ACHN (cell line): ENCODE measurements at places on chromosomes 1 and 21.

- DNase-seq: peak; percentile 53
Measured at GRCh38 chr1:48202030-48202752, 20.3 kb upstream of the SLC5A9 start.

DNA sequence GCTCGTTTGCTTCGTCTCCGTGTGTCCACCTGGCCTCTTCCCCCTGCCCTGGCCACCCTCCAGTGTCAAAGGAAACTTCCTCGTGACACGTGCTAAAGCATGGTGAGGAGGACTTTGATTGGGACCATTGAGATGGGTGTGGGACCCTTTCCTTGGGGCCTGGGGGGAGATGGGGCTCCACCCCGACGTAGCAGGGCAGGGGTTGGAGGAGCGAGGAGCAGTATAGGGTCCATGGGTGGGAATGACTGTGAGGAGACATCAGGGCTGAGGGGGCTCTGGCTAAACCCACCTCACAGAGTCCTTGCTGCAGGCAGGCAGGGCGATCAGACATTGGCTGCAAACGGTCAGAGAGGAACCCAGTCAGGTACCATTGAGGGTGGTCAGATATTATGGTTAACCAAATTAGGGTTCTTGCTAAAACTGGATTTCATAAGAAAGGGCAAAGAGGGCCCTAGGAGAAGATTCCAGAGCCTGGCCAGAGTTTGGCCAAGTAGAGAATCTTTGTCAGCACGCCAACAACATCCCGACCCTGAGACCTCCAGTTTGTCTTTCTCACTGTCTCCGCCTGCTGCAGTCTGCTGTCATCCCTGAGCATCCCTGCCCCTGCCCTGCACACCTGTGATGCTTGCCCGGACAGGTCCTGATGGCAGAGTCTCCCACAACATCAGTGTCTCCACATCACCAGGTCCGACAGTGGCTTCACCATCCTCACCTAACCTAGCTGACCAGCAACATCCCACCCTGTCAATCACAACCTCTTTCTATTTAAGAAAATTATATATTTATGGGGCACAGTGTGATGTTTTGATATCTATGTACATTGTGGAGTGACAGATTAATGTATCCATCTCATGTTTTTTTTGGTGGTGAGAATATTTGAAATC is 8.0 kb downstream of the RNF187 start:
- DNase-seq: no peak

DNA sequence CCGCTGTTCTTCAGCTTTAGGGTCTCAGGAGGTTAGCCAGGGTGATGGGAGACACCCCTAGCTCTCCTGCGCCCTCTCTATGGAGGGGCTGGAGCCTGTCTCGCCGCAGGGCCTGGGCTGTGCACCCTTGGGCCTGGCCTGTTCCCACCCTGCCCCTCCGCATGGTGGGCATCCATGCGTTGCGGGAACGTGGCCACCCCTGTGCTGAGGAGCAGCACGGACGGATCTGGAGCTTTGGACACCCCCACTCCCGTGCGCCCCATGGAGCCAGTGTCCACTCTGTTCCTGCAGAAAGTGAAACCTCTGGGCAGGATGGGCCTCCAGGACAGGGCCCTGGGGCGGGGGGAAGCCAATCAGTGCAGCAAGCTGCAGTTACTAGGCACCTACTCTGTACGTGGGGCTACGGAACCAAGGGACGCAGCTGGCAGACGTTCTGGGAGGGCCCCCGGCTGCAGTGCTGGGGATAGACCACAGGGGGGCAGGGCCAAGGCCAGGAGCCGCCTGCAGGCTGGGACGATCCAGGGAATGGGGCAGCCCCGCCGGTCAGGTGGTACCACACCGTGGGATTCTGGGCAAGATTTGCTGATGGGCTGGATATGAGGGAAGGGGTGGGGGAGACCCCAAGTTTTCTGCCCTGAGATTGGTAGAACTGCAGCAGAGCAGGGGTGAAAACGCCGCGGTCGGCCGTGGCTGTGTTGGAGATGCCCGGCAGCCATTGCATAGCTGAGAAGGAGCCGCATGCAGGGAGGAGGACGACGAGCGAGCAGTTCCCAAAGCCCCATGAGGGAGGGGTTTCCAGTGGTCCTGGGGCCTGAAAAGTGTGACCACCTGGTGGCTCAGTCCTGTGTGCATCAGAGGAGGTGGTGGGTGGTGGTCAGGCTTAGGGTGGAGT is 43.3 kb downstream of the TP73 start:
- peak; percentile 16 for DNase-seq

DNA sequence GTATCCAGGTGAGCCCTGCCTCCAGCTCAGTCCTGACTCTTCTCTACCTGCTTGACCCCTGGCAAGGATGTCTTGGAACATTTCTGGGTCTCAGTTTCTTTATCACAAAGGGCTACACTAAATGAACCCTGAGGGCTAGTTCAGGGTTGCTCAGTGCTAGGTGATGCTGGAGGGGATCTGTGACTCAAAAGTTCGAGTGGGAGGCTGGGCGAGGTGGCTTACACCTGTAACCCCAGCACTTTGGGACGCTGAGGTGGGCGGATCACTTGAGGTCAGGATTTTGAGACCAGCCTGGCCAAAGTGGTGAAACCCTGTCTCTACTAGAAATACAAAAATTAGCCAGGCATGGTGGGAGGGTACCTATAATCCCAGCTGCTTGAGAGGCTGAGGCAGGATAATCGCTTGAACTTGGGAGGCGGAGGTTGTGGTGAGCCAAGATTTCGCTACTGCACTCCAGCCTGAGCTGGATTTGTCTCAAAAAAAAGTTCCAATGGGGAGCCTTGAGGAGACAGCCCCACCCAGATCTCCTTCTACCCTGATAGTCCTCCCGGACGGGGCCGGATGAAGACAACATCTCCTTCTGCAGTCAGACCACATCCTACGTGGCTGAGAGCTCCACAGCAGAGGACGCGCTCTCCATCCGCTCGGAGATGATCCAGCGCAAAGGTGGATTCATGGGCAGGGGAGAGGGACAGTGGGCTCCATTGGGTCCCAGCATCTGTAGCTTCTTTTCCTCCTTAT is 48.9 kb downstream of the YARS1 start:
- DNase-seq: no peak

DNA sequence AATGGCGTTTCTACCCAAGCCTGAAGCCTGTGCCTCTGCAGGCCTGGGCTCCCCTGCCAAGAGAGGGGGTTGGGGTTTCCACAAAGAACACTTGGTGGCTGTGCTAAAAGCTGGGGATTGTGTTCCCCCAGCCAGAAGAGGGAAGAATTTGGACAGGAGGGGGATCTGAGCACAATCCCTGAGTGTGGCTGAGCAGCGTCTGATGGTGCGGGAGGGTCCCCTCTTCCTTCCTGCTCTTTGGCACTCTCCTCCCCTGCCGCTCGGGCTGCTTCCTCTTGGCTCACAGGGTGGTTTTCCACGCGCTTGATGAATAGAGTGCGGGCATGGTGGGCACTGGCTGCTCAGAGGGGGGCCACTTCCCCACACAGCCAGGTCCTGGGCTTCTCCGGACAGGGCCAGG is 3.7 kb downstream of the GPR37L1 start:
- no peak for DNase-seq

- no peak for DNase-seq
Measured at GRCh38 chr1:3660704-3661103, 8.4 kb downstream of the TP73 start.

DNA sequence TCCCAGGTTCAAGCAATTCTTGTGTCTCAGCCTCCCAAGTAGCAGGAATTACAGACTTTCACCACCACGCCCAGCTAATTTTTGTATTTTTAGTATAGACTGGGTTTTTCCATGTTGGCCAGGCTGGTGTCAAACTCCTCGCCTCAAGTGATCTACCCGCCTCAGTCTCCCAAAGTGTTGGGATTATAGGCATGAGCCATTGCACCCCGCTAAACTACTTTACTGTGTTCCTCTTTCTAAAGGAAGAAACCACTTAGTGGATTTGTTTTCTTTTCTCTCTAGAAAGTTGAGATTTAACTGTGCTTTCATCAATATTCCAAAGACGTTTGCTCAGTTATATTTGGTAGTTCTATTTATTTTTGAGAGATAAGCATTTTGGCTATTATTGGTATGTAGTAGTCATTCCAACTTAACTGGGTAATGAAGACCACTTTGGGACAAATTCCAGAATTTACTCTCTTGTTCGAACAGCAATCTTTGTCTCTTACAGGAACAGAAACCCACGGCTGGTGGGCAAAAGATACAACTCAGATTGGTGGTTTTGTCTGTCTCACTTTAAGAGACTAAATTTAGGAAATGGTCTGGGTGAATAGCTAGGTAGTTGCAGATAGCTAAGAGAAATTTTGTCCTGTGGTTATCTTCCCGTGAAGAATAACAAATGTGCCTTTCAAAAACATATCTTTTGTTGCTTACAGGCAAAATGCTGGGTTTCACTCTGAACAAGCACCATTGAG is 103.5 kb upstream of the CD55 start:
- DNase-seq: no peak

GRCh38 chr1:47707503-47707902 is 269.7 kb downstream of the FOXD2 start:
- no peak for DNase-seq

GRCh38 chr1:212975111-212975918 is 25.0 kb downstream of the VASH2 start:
- no peak for DNase-seq

- DNase-seq: no peak
Measured at GRCh38 chr1:115299266-115299665, 38.8 kb downstream of the NGF start.

DNA sequence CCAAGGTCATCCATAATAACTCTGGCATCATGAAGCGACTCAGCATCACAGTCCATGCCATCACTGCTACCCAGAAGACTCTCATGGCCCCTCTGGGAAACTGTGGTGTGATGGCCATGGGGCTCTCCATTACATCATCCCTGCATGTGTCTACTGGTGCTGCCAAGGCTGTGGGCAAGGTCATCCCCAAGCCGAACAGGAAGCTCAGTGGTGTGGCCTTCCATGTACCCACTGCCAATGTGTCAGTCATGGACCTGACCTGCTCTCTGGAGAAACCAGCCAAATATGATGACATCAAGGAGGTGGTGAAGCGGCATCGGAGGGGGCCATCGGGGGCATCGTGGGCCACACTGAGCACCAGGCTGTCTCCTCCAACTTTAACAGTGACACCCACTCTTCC is 65.1 kb upstream of the ARHGAP29 start:
- no peak for DNase-seq
